ENCODE measurements at places on chromosomes 5 and 9.

GRCh38 chr5:142683881-142684505 is 1.9 kb downstream of the FGF1 start:
- DNase-seq: no peak

DNA sequence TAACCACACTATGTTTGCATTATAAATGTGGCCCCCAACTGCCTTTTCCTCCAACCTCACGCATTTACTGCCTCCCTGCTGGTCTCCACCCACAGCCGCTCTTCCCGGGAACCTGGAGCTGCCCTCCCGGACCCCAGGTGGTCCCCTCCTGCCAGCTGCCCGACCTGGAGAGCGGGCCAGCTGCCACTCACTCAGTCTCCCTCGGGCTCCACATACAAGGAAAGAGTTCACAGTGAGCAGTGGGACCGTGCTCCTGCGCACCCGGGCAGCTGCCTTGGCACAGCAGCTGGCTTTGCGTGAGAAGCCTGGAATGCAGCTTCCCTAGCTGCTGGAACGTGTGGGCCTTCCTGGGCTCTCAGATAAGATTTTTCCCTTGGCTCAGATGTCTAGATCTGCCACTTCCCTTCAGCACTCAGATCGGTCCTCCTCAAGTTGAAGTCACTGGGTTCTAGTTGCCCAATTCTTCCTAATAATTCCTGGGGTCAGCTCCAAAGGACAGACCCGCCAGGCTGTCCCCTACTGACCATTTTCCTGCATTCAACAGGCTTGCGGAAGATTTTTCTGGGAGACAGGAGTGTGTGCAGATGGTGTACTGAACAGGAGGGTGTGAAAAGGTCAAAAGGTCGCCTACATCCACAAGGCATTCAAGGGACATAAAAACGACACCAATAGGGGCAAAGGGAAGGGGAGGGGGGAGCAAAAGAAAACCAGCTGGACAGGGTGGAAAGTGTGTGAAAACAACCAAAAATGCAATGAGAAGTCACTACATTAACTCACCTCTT is 69.1 kb downstream of the MYO10 start:
- DNase-seq: no peak

DNA sequence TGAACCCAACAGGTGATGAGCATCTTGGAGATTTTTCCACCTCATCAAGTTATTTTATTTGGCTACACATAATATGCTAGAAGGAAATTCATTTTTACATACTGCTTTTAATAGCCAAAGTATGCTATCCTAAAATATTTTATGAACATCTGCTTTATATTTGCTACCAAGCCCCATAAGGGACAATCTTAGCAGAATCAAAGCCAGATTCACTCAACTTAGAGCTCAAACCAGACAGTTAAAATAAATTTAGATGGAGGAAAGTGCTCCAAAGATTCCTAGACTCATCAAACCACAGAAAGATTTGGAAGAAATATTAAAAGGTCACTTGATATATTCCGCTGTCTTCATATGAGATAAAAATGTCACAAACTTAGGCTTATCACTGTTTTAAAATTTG is 637.1 kb upstream of the CCNG1 start:
- no peak for DNase-seq

DNA sequence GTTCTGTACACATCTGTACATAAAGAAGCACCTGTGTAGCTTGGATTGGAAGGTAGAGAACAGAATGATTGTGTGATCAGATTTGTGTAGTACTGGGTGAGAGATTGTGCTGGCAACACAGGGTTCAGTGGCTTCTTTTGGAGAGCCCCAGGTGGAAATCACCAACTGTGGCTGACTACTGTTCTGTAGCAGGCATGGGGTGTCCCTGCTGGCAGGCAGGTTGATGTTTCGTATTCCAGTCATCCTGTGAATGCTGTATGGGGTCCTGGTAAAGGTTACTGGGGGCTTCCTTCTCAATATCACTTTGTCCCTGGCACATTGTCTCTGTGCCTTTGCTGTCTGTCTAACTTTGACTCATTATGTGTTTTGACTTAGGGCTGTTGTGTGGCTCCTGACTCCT is 5.3 kb downstream of the ASPN start:
- DNase-seq: no peak

DNA sequence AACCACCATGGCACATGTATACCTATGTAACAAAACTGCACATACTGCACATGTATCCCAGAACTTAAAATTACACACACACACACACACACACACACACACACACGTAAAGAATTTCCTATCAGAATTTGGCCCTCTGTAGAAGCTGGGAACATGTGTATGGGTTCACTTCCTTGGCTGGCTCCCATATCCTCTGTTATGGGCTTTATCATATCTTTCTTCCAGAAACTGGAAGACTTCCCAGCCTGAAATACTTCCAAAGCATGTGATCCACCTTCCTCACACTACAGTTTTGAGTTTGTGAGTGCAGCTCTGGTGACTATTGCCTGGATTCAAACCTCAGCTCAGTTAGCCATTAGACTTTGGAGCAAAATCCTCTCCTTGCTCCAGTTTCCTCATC is 78.6 kb upstream of the GDNF start:
- DNase-seq: peak; percentile 16

DNA sequence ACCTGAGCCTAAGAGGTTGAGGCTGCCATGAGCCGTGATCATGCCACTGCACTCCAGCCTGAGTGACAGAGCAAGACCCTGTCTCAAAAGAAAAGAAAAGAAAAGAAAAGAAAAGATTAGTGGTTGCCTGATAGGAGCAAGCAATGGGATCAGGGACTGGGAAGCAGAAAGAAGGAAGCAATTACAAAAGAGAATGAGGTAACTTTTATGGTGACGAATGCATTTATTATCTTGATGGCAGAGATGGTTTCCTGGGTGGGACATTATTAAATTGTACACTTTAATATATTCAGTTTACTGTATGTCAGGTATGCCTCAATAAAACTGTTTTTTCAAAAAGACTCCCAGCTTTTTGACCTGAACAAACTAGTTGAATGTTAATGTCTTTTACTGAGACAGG is 7.5 kb upstream of the PFDN1 start:
- DNase-seq: no peak

- no peak for DNase-seq
Measured at GRCh38 chr9:121930956-121931355, 162.2 kb downstream of the TTLL11 start.

- peak; percentile 68 for DNase-seq
Measured at GRCh38 chr5:104088876-104089778, 526.5 kb upstream of the NUDT12 start.

GRCh38 chr5:76625087-76625815 is 2.0 kb upstream of the F2RL2 start:
- no peak for DNase-seq

DNA sequence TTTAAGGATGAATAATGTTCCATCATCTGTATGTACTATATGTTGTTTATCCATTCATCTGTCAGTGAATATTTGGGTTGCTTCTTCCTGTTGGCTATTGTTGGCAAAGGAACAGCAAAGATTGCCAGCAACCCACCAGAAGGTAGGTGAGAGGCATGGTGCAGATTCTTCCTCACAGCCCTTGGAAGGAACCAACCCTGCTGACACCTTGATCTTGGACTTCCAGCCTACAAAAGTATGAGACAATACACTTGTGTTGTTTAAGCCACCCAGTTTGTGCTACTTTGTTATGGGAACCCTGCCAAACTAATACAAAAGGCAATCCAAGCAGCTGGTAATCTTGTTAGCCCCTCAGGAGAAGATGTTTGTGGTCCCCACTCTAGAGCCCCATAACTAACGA is 122.0 kb downstream of the CARTPT start:
- DNase-seq: no peak

DNA sequence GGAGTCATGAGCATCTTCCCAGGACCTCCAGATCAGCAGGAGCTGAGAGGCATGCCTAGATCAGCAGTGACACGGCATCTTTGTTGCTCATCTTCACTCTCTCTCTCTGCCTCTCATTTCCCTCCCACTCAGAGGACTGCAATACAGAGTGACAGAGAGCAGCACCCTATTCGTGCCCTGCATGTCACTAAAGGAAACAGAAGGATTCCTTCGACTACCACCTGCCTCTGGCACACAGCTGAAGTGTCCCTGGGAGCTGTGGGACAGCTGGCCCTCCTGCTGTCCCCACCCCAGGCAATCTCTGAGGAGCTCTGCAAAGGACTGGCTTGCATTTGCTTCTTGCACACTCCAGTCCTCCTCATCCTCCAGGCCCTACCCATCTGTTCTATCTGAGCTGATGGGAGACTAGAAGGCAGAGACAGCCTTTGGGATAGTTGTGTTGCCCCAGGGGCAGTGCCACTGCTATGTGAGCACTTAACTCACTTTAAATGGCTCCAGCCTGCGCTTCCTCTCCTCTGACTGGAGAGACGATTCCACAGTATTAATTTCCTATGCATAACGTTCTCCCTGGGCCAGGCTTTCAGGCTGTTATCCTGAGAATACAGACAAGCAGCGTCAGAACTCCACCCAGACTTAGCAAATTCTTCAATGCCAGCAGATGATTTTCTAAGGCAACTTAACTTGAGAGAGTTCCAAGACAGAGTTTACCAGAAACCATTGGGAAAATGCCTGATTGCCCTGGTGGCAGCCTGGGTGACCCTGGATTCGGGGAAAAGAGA is 167.6 kb upstream of the MAP1B start:
- DNase-seq: no peak

GRCh38 chr5:17429353-17429752 is 68.7 kb upstream of the TAF11L2 start:
- no peak for DNase-seq

GRCh38 chr5:137269274-137269673 is 229.9 kb downstream of the SPOCK1 start:
- no peak for DNase-seq

DNA sequence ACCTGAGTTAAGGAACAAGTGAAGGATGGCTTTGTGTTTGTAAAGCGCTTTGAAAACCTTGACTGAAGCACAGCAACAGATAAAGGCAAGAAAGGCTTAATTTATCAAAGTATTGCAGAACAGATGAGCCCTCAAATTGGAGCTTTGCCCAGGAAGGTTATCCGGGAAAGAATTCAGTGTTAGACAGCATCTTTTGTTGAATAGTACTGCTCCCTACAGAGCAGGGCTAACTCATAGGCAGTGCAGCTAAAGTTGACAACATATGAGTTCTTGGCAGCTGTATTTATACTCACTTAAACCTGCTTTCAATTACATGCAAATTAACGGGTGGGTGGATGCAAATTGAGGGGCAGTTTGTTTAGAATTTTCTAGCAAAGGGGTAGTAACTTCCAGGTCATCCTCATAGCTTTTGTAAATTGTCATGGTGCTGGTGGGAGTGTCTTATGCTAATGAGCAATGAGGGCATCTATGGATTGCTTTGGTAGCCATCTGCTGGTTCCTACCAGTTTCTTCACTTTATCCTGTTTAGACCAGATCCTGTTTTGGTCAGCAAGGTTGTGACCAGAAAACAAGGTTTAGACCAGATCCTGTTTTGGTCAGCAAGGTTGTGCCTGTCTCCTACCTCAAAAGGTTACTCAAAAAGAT is 105.8 kb downstream of the GDA start:
- no peak for DNase-seq

GRCh38 chr5:168984135-168984675 is 316.7 kb downstream of the SLIT3 start:
- no peak for DNase-seq

DNA sequence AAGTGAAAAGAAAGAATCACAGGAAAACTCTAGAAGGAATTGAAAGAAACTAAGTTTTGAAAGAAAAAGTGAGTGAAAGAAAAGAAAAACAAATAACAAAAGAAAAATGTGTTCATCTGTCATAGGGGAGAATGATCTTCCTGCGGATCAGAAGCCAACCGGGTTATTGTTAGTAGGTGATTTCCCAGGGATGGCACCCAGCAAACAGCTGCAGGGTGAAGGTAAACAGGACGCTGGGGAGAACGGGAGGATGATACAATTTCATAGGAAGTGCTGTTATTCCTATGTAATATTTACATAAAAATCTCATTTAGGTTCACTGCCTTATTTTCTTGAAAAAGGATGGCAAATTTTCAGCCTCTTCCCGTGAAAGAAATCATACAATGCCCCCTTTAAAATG is 72.4 kb upstream of the LHFPL2 start:
- DNase-seq: no peak

DNA sequence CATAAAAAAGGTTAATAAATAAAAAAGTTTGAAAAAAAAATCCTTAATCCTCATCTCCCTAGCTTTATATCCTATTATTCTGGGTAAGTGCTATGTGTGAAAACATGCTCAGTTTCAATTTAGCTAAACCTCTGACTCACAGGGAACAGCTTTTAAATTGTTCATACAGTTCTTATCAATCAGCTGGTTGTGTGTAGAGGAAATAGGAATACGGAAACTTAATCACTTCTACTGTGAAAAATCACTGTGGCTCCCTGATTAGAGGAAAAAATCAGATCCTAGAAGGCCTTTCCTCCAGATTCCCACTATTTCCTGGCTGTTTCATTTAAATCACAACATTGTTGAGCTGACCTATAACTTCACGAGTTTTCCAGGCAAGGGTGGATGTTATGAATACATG is 120.5 kb downstream of the MARCHF3 start:
- no peak for DNase-seq

GRCh38 chr5:173435447-173435846 is 107.2 kb upstream of the STC2 start:
- no peak for DNase-seq

GRCh38 chr5:77635067-77635916 is 3.2 kb downstream of the OTP start:
- DNase-seq: no peak

DNA sequence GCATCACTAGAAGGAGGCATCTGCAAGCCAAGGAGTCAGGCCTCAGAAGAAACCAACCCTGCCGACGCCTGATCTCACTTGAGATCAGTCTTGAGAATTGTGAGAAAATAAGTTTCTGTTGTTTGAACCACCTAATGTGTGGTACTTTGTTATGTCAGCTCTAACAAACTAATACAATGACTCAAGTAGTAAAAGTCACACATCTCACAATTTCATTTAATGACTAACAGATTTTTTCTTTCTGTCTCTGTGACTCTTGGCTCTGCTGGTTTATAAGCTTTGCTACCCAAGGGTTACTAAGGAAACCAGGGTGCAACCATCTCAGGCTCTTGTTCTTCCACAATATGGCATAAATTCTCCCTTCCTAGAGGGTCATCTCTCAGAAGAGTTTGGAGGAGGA is 315.8 kb upstream of the GRAMD2B start:
- DNase-seq: peak; percentile 12

DNA sequence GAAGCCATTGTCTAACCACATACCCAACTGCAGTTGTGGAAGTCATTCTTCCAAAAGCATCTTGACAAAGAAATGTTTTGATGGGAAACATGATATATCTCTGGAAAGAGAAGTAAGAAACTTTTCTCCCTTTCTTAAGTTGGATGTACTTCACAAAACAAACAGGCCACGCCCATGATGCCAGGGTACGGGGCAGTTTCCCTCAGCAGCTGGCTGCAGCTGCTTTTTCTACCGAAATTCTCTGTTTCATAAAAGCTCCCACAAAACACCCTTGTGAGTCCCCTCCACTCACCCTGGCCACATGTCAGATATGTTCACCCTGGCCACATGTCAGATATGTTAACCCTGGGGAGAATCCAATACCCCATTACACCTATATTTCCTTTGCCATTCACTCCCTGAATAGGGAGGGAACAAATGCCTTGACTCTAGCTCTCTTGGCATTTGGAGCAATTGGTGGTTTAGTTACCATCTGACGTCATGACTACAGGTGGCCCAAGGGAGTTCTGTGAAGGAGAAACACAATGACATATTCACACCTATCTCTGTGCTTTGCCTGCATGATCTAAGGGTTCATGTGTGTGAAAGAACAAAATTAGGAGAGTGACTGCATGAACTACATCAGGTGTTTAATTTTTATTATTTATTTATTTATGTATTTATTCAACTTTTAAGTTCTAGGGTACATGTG is 103.0 kb downstream of the AOPEP start:
- DNase-seq: no peak
